ENCODE measurements at places on chromosomes 6 and 20. TPM values are rescaled to one million over a fixed set of nuclear protein-coding genes. Genes with fewer than 3 reads are reported as not detected.
A peak's percentile ranks its signal among the peaks of the same experiment; 100 is the strongest.

SH3BGRL2 gene
- total RNA-seq, result 19.2 TPM

CST4 gene
- total RNA-seq, result not detected

CALHM6 gene
- total RNA-seq, result not detected

TFB1M gene
- total RNA-seq, result 10.0 TPM

ANGPT4 gene
- not detected for total RNA-seq

FHL5 gene
- not detected for total RNA-seq

SPATA25 gene
- total RNA-seq, result 7.1 TPM

SIRPA gene
- 0.13 TPM for total RNA-seq

LGSN gene
- not detected for total RNA-seq

ENTPD6 gene
- 211 TPM for total RNA-seq

COL12A1 gene
- total RNA-seq, result not detected

TP53RK gene
- 44.7 TPM for total RNA-seq

RHAG gene
- total RNA-seq, result not detected

CDKN1A gene
- 63.8 TPM for total RNA-seq

LY6G6F gene
- total RNA-seq, result not detected

MYO6 gene
- total RNA-seq, result 28.8 TPM

TRIM40 gene
- not detected for total RNA-seq

ABHD16B gene
- not detected for total RNA-seq

PRL gene
- total RNA-seq, result not detected

VSX1 gene
- total RNA-seq, result not detected

PGC gene
- 0.26 TPM for total RNA-seq

- DNase-seq, result peak; percentile 83
Measured at GRCh38 chr6:87473419-87473903, 687 bp downstream of the SLC35A1 start.

- peak; percentile 62 for DNase-seq
Measured at GRCh38 chr6:6758915-6759654, 170.6 kb downstream of the LY86 start.

DNA sequence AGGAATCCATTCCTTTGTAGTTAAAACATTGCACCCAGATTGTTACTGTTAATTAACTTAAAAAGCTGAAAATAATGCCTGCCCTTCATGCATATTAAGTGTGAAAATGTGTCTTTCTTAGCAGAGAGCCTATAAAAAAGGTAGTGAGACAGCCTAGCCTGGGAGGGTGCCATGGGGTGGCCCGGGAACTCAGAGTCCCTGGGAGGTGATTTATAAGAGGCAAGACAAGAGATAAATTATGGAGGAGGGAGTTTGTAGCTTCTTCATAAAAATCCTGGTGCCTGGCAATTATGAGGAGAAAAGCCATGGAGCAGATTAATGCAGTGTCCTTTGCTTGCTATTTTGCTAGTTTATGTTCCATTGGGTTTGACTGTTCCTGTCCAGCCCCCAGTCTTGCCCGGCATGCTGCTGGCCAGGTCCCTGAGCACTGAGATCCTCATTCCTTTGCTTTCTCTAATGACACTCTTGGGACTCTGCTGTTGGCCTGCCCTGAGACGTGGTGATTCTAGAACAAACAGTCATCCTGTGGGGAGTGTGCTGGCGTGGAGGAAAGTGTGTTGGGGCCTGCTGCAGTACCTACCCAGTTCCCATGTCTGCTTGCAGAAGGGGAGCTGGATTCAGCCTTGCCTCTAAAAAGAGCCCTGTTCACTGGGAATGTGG lies 4.2 kb downstream of the MLN start:
- DNase-seq, result no peak

- no peak for DNase-seq
Measured at GRCh38 chr20:39038495-39038894, 76.4 kb downstream of the DHX35 start.

DNA sequence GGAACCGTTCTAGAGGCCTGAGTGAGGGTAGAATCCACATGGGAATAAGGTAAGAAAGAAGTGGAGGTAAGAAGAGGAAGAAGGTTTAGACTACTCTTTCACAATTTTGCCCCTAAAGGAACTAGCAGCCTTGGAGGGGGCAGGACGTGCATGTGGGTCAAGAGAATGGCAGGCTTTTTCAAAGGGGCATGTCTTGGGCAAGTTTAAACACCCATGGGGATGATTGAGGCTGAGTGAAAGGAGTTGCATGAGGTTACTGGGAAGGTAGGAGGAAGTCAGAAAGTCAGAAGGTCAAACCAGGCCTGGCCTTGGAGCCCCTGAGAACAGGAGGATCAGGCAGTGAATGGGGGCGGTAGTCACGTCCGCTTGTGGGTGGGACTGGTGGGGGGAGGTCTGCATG lies 10.2 kb downstream of the ADA start:
- no peak for DNase-seq

DNA sequence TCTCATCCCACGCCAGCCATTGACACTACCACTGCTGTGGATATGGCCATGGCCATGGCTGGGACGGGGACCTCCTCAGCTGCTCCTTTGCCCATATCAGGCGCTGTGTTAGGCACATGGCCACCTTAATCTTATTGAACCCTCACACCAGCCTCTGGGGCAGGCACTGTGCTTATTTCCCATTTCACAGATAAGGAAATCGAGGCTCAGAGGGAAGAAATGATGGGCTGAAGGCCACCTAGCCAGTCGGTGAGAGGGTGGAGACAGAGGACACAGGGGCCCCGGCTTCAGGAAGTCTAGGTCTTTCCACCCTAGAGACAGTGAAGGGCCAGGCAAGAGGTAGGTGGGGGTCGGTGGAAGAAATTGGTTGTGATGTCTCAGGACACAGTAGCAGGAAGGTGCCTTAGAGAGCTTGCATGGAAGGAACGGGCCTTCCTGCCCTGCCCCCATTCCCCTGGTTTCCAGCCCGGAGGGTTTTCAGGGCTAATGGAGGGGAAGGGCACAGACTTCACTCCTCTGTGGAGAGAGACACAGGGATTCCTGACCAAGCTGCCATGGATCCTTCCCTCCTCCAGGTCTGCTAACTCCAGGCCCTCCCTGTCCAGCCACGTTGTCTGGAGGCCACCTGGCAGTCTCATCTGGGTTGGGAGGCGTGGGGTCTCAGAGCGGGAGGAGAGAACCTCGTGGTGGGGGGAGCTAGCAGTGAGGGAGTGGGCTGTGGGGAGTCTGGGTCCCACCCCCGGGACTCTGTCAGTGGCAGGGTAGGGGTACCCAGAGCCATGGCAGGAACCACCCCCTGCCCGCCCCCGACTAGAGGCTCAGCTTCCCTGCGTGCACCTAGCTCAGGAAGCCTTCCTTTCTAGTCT lies 120.4 kb downstream of the VEGFA start:
- DNase-seq, result no peak

- no peak for DNase-seq
Measured at GRCh38 chr6:5383856-5384255, 122.5 kb downstream of the FARS2 start.

DNA sequence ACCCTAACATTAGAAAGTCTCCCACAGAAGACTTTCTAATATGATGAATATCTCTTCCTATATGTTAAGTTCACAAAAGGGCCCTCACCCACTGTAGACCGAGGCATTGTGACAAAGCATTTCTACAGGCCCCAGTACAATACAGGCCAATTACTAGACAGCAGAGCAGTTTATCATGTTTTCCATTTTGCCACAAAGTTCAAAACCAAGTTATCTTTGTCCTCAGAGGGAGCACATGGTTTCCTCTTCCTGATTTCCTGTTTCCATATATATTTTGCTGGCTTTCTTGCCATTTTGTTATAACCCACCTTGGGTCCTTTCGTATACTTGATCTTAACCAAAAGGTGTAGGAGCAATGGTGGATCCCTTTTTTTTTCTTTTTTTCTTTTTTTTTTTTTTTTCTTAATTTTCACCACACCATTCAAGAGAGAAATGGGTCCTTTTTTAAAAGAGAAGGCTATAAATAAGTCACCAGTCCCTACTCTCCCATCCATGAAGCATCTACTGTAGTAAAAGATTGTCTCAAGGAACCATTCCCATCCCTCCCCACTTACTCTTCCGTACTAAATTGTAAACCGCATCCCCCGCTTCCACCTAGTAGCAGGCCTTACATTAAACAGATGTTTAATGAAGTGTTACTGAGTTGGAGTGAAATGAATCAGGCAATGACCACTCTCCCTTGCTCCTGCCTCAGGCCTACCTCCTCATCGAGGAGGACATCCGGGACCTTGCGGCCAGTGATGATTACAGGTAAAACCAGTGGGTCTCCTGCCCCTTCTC lies 2.1 kb upstream of the UBE2C start:
- DNase-seq, result no peak

- DNase-seq, result no peak
Measured at GRCh38 chr6:129859524-129859923, 1.6 kb downstream of the TMEM244 start.

GRCh38 chr6:138406443-138406842 lies 2.4 kb downstream of the HEBP2 start:
- peak; percentile 79 for DNase-seq

GRCh38 chr6:10554826-10555225 lies 33.7 kb downstream of the GCNT2 start:
- no peak for DNase-seq

- no peak for DNase-seq
Measured at GRCh38 chr20:1335961-1336698, 7.2 kb upstream of the SDCBP2 start.

DNA sequence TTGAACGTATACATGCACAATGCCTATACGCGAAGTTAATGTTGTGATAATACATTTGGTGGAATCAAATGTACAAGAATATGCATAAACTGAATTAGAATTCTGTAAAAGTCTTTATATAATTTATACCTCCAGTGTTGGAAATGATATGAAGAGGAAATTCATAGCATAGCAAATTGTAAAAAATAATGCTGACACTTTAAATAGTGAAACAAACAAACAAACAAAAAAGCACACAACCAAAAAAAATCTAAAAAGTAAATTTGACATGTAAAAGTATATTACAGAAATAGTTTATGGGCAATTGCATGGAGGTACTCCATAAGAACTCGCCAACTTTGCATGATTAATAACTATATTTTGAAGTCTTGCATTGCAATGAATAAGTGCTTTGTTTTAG lies 780.9 kb downstream of the TBC1D32 start:
- no peak for DNase-seq

- DNase-seq, result no peak
Measured at GRCh38 chr6:102936959-102937358, 1543.5 kb downstream of the GRIK2 start.

DNA sequence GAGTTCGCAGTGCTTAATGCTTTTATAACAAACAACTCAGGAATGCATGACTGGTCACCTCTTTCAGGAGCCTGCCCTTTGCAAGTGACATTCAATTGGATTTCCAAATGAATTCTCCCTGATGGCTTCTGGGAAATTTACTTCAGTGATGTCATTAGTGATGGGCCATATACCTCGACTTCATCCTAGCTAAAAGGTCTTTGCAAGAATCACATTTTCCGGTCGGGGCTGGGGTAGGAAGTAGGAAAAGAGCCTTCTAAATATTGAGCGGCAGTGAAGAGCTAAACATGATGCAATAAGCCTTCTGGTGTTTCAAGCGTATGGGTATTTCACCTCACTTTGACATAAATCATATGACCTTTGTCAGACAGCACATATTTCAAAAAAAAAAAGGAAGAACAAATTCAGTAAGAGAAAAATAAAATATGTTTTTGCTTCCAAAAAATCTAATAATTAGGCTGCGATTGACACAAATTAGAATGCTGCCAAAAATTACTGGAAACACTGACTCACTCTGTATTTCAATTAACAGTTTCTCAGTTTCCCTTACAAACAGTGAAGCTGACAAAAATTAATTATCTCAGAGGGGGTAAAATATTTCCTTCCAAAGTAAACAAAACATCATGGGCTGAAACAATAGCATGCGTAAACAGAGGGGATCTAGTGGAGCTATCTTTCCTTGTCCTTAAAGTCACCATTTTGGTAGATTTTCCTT lies 39.8 kb downstream of the ADTRP start:
- DNase-seq, result no peak

- DNase-seq, result no peak
Measured at GRCh38 chr20:60131375-60131774, 173.2 kb downstream of the CDH26 start.

GRCh38 chr6:11212664-11213063 lies 19.8 kb downstream of the NEDD9 start:
- DNase-seq, result no peak

DNA sequence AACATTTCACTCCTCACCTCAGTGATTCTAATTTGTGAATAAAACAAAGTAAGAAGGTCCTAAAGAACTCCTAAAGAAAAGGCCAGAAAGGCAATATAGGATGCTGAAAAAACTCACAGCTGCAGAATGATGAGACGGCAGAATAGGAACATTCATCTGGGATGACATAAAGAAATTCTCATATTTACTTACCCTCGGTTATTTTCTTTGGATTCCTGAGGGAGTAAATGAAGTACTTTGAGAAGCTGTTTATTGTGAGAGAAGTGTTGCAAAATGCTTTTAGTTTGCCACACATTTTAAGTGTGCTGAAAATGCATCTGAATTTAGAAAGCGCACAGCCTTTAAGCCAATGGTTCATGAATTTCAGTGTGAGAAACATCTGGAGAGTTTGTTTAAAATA lies 35.7 kb upstream of the RBL1 start:
- no peak for DNase-seq

DNA sequence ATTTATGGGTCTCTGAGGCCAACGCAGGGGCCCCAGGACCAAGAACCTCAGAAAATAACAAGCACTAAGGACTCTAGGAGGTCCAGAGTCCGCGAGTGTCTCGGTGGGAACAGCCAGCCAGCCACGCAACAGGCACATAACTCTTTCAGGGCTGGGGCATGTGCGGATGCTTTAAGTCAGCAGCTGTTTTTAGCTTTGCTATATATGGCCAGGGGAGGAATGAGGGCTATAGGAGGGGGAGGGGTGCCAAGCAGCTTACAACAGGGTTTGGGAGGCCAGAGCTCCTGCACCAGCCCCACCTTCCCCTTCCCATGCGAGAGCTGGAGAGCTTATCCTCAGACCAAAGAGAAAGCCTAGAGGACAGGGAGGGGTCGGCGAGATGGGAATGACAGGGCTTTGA lies 6.2 kb downstream of the JPH2 start:
- DNase-seq, result no peak

GRCh38 chr6:12173661-12174060 lies 116.5 kb upstream of the EDN1 start:
- DNase-seq, result no peak

DNA sequence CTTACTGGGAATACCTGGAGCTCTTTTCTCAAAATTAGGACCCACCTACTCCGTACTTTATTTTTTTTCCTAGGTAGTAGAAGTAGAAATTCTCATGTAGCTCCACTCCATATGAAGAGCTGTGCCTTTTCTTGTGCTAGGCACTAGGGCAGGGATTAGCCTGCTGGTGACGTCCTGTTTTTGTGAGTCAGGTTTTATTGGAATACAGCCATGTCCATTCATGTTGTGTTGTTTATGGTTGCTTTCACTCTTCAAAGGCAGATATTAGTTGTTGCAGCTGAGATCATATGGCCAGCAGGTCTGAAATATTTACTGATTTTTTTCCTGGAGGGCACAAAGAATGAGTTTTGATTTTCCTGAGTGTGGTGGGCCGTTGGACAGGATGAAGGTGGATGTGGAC lies 20.5 kb downstream of the XRN2 start:
- DNase-seq, result no peak

DNA sequence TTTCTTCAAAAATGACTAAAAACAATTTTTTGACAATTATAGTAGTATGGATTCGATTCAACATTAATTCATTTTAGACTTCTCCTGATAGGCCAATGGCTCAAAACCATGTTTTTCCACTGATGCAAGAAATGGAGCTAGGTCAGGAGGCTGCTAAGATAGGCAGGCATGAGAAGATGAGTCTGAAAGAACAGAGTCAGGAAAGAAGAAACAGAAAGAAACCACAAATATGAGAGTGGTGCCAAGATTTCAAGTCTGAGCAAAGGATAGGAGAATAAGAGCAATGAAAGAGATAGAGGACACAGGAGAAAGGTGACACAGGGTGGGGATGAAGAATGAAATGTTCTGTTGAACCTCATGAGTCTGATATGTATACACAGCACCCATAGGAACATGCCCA lies 112.2 kb downstream of the TASP1 start:
- DNase-seq, result no peak
